ENCODE measurements at places on chromosomes 1 and 21. TPM values are rescaled to one million over a fixed set of nuclear protein-coding genes. Genes with fewer than 3 reads are reported as not detected.

GRCh38 chr1:210901981-210902770, 231.8 kb downstream of the KCNH1 start:
- no peak for DNase-seq

DNA sequence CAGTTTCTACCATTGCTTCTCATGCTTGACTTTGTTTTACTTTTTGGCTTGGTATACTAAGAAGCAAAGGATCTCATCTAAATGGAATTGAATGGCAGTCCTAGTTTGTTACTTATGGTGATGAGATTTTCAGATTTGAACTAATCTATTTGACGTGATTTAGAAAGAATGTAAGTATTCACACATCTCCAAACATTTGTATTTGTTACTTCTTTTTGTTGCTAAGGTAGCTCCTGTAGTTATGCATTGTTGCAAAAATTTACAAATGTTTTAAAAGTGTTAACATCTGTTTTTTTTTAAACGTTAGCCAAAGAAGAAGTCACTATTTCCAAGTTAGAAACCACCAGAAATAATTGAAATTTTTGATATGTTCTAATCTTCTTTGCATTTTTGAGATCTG, 222.5 kb downstream of the RPS6KC1 start:
- no peak for DNase-seq

DNA sequence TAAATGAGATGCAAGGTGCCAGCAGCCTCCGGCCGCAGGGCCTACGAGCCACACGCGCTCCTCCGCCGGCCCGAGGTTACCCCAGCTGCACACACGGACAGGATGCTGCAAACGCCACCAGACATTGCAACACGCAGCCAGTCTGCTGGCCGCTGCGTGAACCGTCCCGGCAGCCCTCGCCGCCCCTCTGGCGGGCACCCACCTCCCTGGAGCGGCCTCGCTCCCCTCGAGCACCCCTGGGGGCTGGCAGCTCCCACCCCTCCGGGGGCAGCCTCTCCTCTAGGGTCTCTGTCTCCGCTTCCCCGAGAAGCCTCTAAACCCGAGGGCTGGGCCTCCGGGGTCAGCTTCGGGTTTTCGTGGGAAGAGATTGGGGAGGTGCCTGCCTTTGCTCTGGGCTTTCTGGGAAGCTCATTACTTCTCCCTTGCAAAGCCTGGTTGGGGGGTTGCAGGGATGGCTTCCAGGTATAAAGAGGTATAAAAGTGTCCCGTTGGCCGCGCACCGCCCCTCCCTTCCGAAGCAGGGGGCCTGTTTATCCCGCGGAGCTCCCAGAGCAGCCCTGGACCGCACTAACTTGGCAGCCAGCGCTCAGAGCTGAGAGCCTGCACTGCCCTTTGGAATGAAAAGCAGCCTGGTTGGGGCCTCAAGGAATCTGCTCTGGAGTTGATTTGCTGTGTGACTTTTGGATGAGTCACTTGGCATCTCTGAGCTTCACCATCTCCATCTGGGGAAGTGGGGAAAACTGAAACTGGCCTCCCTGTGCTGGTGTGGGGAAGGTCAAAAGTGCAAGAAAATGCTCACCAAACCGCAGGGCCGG, 21.8 kb downstream of the DHRS3 start:
- peak; percentile 92 for DNase-seq

GRCh38 chr1:18230840-18231239, 123.2 kb downstream of the IGSF21 start:
- no peak for DNase-seq

DNA sequence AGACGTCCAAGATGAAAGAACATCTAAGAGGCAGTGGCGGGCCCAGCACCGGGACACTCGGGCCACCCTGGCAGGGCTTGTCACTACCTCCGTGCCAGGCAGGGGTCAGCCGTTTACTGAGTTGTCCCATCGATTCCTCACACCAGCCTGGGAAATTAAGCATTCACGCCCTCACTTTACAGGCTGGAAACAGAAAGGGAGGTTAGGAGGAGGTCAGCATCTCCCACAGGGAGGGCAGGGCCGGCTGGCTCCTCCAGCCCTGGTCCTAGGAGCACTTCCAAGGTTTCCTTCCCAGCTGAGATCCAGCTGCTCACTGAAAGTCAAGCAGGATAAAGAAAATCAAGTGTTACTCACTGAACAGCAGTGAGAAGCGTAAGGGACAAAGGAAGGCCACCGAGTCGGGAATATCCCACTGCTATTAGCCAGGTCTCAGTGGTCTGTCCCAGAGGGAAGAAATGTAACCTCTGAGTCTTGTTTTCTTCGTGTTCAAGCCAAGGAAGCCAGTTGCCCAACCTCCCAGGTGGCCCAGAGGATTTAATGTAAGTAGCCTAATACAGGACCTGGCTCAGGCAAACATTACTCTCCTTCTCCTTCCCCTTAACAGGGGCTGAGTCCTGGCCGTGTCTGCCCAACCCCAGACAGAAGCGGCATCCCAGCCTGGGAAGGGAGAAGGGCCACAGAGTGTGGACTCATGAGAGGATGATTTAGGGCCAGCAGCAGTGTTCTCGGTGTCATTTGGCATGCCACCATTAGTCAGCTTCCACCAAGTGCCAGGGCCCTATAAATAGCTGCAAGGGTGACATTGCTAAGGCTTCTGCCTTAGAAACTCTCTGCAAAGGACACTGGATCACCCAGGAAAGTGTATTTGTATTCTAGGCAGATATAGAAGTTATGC, 203.1 kb upstream of the GALNT2 start:
- no peak for DNase-seq

GRCh38 chr1:245481261-245481660, 326.5 kb downstream of the KIF26B start:
- no peak for DNase-seq

GRCh38 chr1:110634455-110635311, 28.5 kb upstream of the KCNA2 start:
- DNase-seq, result no peak

GRCh38 chr1:2594641-2595131, 8.1 kb downstream of the PRXL2B start:
- DNase-seq, result no peak

DNA sequence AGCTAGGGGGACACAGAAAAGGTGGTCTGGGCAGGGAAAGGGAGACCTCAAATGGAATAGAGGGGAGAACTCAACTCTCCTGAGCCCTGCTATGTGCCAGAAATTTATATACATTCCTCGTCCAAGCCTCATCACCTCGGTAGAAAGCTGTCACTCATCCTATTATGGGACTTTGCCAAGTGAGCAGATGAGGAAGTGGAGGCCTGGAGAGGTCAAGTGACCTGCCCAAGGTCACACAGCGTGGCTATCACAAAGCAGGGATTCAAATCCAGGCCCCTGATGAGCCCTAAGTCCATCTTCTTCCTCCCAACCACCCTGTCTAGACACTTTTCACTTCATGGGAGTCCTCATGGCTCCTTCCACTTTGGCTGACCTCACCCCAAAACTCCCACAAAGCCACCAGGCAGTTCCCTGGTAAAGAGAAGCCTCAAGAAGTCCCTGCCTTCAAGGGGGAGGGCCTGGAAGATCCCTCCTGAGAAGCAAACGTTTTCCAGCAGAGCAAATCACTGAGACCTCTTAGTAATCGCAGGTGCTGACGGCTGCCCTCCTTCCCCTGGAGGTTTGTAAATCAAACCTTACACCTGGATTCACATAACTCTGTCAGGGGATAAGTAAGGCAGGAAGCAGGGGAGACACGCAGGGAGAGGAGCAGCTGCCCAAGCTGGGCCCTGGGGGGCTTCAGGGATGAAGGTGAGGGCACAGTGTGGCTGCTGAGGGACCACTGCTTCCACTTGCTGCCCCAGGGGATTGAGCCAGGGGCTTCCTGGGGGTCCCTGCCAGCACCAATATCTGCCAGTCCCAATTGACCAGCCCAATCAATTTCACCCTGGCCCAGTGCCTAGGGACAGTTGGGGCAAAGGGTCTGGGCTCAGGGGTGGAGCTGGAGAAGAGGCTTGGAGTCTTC, 351.2 kb downstream of the MATN1 start:
- no peak for DNase-seq

DNA sequence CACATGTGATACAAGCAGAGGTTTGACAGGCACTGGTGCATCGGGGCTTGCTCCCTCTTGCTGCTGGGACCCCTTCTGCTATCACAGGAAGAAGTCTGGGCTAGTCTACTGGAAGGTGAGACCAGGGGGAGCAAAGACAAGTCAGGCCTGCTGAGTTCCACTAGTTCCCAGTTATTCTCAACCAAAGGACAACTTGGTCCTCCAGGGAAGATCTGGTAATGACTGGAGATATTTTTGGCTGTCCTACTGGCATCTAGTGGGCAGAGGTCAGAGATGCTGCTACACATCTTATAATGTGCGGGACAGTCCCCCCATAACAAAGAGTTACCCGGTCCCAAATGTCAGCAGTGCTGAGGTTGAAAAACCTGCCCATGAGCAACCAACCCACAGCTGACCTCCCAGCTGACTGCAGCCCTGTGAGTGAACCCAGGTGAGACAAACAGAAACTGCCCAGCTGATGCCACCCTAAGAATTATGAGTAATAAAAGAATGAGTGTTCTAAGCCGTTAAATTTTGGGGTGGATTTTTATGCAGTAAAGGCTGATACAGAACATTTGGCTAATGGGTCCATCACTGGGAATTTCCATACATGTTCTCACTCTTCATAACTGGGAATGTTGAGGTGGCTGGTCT, 71.6 kb downstream of the NENF start:
- no peak for DNase-seq

- DNase-seq, result no peak
Measured at GRCh38 chr1:76269155-76269554, 194.6 kb downstream of the ST6GALNAC3 start.

DNA sequence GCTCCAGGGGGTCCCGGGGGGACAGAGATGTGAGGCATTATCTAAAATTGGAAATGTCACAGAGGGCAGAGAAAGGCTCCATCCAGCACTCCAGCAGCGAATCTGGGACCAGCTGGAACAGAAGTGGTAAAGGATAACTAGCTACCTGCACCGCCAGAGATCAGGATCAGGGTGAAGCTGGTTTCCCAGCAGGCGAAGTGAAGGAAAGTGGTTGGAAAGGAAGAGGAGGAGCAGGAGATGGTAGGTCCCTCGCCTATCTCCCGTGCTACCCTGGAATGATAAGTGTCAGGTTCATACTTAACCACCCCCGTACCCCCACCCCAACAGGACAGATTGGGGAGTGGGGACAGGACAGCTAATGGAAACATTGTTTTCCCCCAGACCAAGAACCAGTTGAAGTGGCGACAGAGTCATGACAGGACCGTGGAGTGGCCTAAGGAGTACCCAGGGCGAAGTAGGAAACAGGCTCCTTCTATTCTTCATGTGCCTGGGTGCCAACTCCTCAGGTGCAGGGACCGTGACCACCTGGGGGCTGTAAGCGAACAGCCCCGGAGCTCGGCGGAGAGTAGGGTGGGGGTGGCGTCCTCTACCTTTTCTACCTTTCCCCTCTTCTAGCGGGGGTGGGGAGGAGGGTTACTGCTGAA, 717 bp downstream of the B4GALT3 start:
- no peak for DNase-seq

GRCh38 chr1:14677292-14677971, 78.9 kb downstream of the KAZN start:
- no peak for DNase-seq

DNA sequence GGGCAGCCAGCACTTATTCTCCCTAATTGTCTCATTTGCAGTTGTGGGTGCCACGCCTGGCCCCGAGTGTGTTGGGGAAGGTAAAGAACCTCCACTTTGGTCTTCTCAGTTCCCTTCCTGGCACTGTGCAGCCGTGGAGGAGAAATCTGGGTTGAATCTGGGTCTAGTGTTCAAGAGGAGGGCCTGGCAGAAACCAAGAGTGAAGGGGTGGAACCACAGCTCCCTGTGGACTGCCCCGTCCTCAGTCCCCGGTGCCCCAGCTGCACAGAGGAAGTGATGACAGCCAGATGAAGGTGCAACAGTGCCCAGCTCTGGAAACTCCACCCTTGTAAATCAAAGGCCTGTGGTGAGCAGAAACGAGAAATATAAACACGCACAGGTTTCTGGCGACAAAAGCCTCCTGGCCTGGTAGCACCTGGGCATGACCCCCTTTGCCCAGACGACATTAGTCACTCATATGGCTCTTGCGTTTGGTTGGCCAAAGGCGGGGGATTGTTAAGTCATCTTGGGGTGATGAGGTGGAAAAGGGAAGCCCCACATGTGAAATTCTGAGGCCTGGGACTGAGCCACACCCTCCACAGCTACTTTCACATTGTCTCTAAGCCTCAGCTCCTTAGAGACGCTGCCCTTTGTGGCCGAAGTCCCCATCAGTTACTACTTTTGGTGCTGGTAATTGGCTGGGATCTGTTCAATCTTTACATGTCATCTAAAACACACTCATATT, 4.2 kb upstream of the ECE1 start:
- DNase-seq, result no peak

- DNase-seq, result no peak
Measured at GRCh38 chr1:71357708-71358107, 276.9 kb upstream of the ZRANB2 start.

DNA sequence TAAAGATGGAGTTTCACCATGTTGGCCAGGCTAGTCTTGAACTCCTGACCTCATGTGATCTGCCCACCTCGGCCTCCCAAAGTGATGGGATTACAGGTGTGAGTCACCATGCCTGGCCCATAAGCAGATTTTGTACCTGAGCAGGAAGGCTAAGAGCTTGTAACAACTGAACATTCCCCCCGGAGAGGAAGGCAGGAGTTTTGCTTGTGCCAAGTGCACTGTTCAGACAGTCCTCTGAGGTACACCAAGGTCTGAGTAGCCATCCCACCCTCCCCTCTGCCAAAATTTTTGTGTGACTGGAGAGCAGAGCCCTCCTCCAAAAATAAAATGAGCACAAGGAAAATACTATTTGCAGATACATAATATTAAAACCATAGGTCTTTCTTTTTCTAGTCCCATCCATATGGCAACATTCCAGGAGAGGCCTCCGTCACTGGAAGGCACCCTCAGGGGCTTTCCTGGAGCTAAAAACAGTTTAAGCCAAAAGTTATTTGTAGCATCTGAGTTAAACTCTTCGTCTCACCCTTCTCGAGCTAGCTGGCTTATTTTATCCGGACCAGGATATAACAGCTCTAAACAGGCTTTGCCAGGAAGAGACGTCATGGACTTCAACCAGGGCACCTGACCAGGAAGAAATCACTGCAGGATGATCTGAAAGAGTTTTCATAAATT, 27.2 kb downstream of the CAPN2 start:
- DNase-seq, result no peak

GRCh38 chr1:228410015-228410414, 3.4 kb upstream of the TRIM11 start:
- no peak for DNase-seq

DNA sequence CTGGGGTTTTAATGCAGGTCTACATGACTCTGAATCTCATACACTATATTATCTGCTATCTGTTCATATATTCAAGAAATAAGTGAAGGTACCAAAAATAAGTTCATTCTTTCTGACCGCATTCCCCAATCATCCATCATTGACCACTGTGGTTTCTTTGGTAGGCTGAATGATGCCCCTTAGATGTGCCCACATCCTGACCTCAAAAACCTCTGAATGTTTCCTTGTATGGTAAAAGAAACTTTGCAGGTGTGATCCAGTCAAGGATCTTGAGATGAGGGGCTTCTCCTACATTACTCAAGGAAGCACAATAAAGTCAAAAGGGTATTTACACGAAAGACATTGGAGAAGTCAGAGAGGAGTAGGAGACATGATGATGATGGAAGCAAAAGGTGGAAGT, 60.6 kb upstream of the LRRC8B start:
- no peak for DNase-seq

GRCh38 chr1:92536980-92537884, 50.5 kb upstream of the GFI1 start:
- no peak for DNase-seq

The CYP4Z1 gene
- not detected for polyA plus RNA-seq

The FAM72B gene
- polyA plus RNA-seq, result 12.5 TPM

The UTS2 gene
- not detected for polyA plus RNA-seq

The FMO5 gene
- 0.37 TPM for polyA plus RNA-seq

The TRNP1 gene
- polyA plus RNA-seq, result 68.5 TPM

The OR2T29 gene
- not detected for polyA plus RNA-seq

The CALML6 gene
- 0.35 TPM for polyA plus RNA-seq

The USH2A gene
- polyA plus RNA-seq, result not detected

The LMOD1 gene
- not detected for polyA plus RNA-seq

The C1orf210 gene
- polyA plus RNA-seq, result not detected

The AADACL4 gene
- polyA plus RNA-seq, result not detected

Measured in A549 (cell line).